Nephron progenitor cell (in vitro differentiated cells): ENCODE measurements at places on chromosomes 4 and X.

DNA sequence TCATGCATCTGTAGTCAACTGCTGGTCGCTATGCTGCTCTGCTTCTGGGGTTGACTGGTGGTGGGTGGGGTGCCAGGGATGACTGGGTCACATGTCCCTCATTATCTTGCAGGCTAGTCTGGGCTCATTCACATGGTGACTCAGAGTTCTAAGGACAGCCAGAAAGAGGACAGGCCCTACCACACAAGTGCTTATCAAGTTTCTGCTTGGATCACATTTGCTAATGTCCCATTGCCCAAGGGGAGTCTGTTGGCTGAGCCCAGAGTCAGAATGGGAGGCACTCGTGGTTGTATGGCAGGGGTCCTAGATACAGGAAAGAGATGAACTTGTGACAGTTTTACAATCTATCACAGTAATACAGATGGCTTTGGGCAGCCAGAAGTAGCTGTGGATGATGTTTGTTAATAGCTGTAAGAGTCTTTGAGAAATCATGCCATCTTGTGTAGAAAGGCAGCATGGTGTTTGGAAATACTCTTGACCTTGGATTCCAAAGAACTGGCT, 221.3 kb downstream of the GPAT3 start:
- no peak for DNase-seq

- no peak for DNase-seq
These were observed 26.6 kb downstream of the SNX25 start for GRCh38 chr4:185235843-185236503.

DNA sequence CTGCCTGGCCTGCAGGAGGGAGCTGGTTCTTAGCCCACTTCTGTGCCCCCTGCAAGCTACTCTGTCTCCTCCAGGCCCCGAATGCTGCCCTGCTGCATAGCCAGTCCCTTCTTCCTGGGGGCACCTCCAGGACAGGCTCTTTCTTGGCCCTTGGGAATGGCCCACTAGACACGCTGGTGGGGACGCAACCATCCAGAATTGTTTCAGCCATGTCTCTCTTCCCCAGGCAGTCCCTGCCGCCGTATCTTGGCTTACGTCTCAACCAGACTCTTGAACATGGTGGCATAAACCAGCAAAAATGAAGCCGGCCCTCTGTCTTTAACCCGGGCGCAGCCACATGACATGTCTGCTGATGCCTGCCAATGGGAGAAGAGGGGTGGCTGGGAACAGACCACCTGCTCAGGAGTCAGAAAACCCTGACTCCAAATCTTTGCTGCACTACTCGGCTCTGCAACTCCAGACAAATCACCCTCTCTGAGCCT, 9.0 kb downstream of the LRPAP1 start:
- no peak for DNase-seq

GRCh38 chr4:12884846-12885796, 599.0 kb downstream of the RAB28 start:
- DNase-seq = peak; percentile 20

DNA sequence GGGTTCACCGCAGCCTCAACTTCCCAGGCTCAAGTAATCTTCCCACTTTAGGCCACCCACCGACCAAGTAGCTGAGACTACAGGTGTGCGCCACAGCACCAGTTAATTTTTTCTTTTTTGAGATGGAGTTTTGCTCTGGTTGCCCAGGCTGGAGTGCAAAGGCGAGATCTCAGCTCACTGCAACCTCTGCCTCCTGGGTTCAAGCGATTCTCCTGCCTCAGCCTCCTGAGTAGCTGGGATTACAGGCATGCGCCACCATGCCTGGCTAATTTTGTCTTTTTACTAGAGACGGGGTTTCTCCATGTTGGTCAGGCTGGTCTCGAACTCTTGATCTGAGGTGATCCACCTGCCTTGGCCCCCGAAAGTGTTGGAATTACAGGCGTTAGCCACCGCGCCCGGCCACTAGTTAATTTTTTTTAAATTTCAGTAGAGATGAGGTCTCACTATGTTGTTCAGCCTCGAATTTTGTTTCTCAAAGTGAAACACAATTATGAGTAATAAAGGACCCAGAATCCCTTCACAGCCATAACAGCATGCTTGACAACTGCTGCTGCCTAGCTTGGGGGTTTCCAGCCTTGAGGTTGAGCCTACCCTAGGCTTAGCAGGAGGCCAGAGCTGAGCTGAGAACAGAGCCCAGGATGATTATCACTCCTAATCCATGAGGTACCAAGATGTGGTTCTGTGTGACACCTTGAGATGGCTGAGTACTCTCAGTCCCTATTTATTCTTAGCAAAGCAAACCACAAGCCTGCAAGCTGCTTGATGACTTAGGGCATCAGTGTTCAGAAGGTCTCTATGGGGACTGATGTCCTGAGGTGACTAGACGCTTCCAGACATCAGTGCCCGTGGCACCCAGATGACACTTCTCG, 41.6 kb upstream of the NKRF start:
- DNase-seq = no peak

- no peak for DNase-seq
These were observed 74.1 kb upstream of the STOX2 start for GRCh38 chr4:183831026-183831446.

GRCh38 chr4:11693693-11694092, 265.0 kb upstream of the HS3ST1 start:
- DNase-seq = no peak

DNA sequence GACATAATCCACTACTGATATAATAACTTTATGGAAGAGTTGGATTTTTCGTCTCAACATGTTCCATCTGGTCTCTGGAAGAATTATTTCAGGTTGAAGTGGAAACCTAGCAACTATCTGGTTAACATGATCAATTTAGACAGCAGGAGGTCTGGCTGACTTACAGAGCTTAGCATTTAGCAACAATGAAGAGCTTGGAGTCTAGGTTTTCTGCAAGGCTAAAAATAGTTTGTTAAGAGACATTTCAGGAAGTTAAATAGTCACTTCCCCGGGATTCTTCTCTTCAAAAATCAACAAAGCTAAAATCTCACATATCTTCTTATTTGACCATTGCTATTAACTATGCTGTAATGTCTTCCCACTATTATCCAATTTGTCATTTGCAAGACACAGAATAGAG, 418.6 kb upstream of the DIPK2B start:
- no peak for DNase-seq

- no peak for DNase-seq
These were observed 866 bp downstream of the RBM46 start for GRCh38 chr4:154781983-154782293.

DNA sequence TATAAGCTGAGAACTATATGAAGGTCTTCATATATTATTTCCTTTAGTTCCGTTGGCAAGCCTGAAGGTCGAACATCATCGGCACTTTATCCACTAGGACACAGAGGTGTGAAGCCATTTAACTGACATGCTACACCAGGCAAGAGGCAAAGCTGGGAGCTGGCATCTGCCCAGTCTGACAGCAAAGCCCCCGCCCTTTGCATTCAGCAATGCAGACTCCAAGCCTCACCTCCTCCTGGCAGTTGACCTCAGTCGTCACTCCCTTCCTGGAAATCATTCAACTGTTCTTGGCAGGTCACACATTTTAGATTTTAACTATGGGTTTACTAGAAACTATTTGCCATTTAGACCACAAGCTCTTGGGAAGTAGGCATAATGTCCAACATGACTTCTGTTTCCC, 135.8 kb upstream of the FRG1 start:
- no peak for DNase-seq

DNA sequence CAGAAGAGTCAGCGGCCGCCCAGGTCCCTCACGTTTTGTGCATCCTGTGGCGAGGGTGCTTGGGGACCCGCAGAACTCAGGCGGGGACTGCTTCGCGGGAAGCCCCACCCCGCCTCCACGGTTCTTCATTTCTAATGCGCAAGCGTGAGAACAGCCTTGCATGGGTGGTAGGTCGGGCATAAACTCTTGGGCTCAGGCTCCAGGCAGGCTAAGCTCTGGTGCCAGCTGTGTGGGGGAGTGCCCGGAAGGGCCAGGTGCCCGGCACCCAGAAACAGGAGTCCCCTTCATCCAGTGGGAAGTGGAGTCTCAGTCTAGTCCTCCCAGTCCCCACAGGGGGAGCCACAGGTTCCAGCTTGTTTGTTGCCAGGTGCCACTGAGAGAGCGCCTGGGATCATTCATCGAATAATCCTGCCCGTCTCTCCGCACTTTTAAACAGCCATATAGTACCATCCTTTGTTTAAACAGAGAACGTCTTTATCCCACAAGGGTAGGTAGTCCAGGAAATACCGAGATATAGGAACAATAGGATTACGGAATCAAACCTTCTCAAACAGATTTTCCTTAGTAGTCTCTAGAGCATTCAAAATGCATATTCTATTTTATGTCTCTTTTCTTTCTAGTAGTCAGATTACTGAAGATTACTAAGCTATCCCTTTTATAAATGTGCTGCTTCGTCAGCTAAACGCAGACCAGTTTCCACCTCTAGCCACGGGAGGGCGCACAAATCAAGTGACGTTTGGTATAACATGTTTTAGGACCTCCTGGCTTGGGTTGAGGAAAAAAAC, 12.7 kb upstream of the RBBP7 start:
- DNase-seq = peak; percentile 81

DNA sequence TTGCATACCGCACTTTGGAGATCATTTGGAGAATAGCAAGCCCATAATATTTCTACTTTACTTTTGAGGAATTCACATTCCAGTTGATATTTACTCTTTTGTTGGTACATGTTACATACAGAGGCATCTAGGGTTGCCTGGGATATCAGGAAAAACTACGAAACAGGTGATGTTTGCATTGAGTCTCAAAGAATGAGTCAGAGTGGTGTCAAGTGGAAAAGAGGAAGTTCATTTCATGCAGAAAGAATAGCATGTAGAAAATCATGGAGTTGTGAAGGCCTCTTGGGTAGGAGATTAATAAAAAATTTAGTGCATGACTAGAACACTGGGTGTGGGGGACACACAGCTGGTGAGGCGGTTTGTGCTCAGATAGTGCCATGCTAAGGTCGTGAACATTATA, 33.5 kb upstream of the ELOVL6 start:
- no peak for DNase-seq

GRCh38 chr4:173857828-173858227, 327.8 kb upstream of the HAND2 start:
- no peak for DNase-seq

DNA sequence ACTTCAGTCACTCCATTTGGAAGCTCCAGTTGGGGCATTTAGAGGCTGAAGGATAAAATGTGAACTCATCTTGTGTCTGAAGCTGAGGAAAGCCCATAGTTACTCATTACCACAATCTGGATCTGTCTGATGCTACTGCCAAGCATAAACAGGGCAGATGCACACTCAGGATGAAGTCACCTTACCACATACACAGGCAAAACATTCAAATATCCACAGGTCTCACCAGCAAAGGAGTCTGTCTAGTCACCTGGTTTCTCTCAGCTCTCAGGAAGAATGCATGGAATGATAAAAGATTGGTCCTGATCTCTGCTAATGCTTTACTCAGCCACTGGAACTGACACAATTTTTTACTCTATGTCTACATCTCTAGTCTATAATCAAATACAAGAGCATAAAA, 13.0 kb upstream of the ODAPH start:
- DNase-seq = no peak

DNA sequence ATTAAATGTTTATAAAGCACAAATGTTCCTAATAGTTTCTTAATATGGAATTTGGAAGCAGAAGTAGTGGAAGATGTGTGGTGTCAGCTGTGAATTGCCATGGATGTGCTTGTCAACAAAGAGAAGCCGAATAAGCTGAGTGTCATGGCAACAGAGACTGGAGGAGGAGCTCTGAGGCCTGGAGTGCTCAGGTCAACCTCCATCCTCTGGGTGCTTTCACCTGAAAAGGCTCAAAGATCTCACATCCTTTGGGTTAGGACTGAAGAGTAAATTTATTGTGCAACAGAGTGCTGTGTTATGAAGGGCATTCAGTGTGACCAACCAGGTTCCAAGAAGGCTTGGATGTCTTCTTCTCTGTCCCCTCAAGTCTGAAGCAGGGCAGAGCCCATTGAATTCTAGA, 18.7 kb downstream of the SGMS2 start:
- DNase-seq = no peak

GRCh38 chr4:8438743-8439142, 1.8 kb downstream of the ACOX3 start:
- DNase-seq = no peak

- no peak for DNase-seq
These were observed 53.3 kb upstream of the LNX1 start for GRCh38 chr4:53644607-53645006.

DNA sequence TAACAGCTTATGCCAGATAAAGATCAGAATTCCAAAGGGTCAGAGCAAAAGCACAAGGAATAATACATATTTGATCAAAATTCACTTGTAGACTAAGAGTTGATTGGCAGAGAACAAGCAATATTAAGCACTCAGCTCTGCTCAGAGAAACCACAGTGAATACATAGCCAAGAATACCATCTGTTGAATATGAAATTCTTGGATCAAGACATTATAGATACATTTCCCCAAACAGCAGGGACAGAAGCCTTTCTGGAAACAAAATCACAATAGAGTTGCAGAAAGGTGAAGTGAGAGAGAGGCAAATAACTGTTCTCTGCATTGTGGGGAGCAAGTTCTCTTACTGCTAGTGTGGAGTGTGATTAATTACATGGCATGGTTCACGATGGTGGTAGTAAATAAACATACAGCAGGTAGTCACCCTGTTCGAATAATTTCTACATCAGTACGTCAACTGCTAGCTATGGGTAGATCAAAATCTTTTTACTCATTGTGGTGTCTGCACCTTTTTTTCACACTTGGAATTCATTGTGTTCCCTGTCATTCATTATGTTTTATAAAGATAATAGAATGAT, 366.7 kb downstream of the PCDH7 start:
- no peak for DNase-seq

- no peak for DNase-seq
These were observed 318.6 kb downstream of the NAF1 start for GRCh38 chr4:162847945-162848549.

DNA sequence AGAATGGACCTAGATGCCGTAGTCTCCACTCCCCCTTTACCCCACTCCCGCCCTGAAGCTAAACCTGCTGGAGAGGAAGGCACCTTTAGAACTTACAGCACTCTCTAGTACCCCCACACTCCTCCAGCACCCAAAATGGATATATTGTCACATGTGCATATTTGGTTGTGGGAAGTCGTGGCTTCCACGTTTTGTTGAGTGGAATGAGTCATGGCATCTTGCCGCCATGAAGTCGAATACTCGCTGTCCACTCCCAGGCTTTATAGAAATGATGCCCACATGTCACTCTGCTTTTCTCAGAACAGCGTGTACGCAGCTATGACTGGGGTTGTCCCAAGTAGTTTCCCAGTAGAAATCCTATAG, 545 bp downstream of the ABCE1 start:
- no peak for DNase-seq

GRCh38 chrX:53153581-53153980, 59.6 kb downstream of the KANTR start:
- DNase-seq = no peak

- DNase-seq = no peak
These were observed 509 bp downstream of the CXXC4 start for GRCh38 chr4:104494185-104494584.
